ENCODE measurements at places on chromosomes 12 and 14.

- no peak for DNase-seq
These were observed 54.4 kb upstream of the ETV6 start for GRCh38 chr12:11595080-11595479.

GRCh38 chr14:105485739-105486162 is 935 bp upstream of the CRIP1 start:
- no peak for DNase-seq

DNA sequence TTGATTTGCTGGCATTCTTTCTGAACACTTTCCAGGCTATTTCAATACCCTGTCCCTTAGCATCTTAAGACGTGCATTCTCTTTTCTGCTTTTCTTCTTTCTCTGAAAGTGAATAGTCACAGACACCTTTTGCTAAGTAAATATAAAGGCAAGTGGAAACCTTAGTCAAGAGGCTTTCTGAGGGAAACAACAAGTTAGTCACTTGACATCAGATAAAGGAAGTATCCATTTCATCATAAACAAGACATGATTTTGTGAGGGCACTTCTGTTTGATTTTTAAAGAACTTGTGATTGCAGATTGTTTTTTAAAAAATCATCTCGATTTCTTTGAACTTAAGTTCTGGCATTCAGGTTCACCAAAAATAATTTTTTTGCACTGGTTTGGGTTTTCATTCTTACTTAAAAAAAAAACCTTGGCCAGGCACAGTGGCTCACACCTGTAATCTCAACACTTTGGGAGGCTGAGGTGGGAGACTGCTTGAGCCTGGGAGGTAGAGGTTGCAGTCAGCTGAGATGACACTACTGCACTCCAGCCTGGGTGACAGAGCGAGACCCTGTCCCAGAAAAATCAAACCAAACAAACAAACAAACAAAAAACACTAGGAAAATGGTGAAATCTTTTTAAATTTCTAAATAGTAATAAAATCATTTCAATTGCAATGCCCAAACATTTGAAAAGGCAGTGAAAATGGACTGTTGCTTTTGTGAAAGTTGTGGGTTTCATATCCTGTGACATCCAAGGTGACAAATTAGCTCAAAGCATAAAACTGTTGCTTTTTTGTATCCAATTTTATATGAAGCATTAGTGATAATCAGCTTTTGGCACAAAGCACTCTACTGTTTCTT is 8.3 kb upstream of the KLHL42 start:
- DNase-seq, result peak; percentile 53

GRCh38 chr12:98217257-98217656 is 298.1 kb upstream of the TMPO start:
- DNase-seq, result no peak

DNA sequence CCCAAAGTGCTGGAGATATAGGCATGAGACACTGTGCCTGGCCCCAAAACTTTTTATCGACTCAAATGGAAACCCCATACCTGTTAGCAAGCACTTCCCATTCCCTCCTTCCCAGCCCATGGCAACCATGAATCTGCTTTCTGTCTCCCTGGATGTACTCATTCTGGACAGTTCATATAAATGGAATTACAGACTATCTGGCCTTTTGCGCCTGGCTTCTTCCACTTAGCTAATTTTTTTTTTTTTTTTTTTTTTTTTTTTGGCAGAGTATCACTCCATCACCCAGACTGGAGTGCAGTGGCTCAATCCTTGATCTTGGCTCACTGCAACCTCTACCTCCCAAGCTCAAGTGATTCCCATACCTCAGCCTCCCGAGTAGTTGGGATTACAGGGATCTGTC is 134.5 kb upstream of the MED13L start:
- DNase-seq, result no peak
